IMR-90 (cell line): ENCODE measurements at places on chromosomes 16 and 17. TPM values are rescaled to one million over a fixed set of nuclear protein-coding genes. Genes with fewer than 3 reads are reported as not detected.

LRRC37A2 gene
- polyA plus RNA-seq, result 2.3 and 2.7 TPM in 2 replicates

CA4 gene
- polyA plus RNA-seq, result not detected in 2 replicates

C1QL1 gene
- 0.84 and 1.5 TPM in 2 replicates for polyA plus RNA-seq

ST6GALNAC2 gene
- 0.10 TPM in 1 of 2 replicates, not detected in the other for polyA plus RNA-seq

HIRIP3 gene
- 10.5 and 13.7 TPM in 2 replicates for polyA plus RNA-seq

SYNGR3 gene
- polyA plus RNA-seq, result 5.8 and 6.6 TPM in 2 replicates

SPNS2 gene
- polyA plus RNA-seq, result not detected in 2 replicates

BHLHA9 gene
- polyA plus RNA-seq, result not detected in 2 replicates

TMEM114 gene
- polyA plus RNA-seq, result not detected in 2 replicates

HOXB13 gene
- not detected in 2 replicates for polyA plus RNA-seq

OR1A1 gene
- not detected in 2 replicates for polyA plus RNA-seq

ADAD2 gene
- not detected in 2 replicates for polyA plus RNA-seq

ADGRG1 gene
- polyA plus RNA-seq, result 7.0 and 8.4 TPM in 2 replicates

CHRNE gene
- 0.21 and 0.24 TPM in 2 replicates for polyA plus RNA-seq

DCXR gene
- polyA plus RNA-seq, result 129 and 139 TPM in 2 replicates

TRIM16 gene
- polyA plus RNA-seq, result 18.9 and 22.3 TPM in 2 replicates
